ENCODE measurements at places on chromosomes 7 and 10.

GRCh38 chr10:93095225-93095624 is 21.5 kb downstream of the CYP26A1 start:
- no peak for DNase-seq

DNA sequence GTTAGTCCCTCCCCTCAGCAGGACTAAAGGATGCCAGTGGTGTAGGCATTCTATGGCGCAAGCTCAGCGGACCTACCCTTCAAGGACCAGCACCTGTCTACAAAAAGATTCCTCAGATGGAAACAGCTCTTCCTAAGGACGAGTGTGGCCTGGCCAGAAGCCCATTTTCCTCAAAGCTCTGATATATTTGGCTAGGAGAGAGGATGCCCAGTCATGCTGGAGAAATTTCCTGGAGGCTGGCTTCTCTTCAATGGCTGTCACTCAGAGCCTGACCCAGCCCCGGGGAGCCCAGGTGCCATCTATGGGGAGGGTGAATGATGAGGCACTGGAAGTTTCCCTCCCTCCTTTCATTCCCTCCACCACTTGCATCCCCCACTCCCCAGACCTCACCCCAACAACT is 111.5 kb downstream of the PLXNA4 start:
- DNase-seq, result no peak

DNA sequence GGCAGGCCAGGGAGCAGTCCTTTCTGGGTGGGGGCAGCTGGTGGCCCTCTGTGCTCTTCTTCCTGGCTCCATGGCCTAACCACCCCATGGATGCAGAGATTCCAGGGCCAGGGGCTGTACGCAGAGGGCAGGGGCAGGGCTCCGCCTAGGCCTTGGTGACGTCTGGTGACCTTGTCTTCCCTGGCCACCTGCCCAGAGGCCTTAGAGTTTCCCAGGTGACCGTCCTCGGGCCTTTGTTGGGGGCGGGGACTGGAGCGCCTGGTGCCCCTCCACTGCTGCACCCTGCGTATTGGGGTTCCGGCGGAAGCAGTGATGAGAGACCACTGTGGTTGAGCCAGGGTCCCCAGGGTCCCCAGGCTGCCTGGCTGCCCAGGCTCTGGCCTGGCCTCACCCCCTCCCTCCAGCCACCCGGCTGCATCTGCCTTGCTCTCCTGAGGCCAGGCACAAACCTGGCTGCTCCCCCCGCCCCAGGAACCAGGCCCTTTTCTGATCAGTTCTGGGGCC is 10.3 kb downstream of the PWWP2B start:
- DNase-seq, result no peak

- no peak for DNase-seq
Measured at GRCh38 chr10:14572811-14573210, 201.9 kb downstream of the FAM107B start.

- DNase-seq, result no peak
Measured at GRCh38 chr7:116150588-116150987, 59.8 kb upstream of the TES start.

- DNase-seq, result no peak
Measured at GRCh38 chr10:60430017-60430416, 40.3 kb upstream of the ANK3 start.

Data from stimulated activated CD8-positive, alpha-beta memory T cell treated with anti-CD3 and anti-CD28 coated beads, Interleukin-15, amount 100 ng/mL, for 4 hours (primary cell).